EH (cell line): ENCODE measurements at places on chromosomes 1 and 21.

- DNase-seq = peak; percentile 12
Measured at GRCh38 chr1:147598621-147599361, 57.5 kb downstream of the BCL9 start.

- peak; percentile 11 for DNase-seq
Measured at GRCh38 chr21:39867198-39867650, at the start of gene PCP4. PCP4 (plus strand) TSS chr21:39867438; CDS start chr21:39867502, 64 bp downstream.

GRCh38 chr1:183416850-183417771 is 1.1 kb downstream of the NMNAT2 start:
- DNase-seq = peak; percentile 56

GRCh38 chr1:46404482-46405196 is 10.5 kb downstream of the FAAH start:
- no peak for DNase-seq

GRCh38 chr1:46118856-46119255 is 13.6 kb downstream of the PIK3R3 start:
- DNase-seq = no peak

- no peak for DNase-seq
Measured at GRCh38 chr1:205988585-205988995, 14.6 kb downstream of the RAB7B start.

GRCh38 chr1:178122283-178122682 is 28.4 kb downstream of the RASAL2 start:
- peak; percentile 41 for DNase-seq

- DNase-seq = no peak
Measured at GRCh38 chr1:8424539-8425116, 106.7 kb downstream of the SLC45A1 start.

DNA sequence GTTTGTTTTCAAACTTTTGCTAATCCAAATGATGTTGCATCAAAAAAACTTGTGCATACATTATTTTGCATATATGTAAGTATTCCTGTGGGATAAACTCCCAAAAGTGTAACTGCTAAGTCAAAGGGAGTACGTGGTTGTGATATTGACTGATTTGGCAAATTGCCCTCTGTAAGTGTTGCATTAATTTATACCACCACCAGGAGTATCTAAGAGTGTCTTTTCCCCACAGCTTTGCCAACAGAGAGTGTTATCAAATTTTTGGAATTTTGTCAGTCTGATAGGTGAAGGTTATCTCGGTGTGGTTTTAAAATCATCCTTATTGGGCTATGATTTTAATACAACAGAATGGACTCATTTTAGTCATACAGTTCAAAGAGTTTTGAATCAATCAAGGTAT is 30.1 kb upstream of the PARP1 start:
- peak; percentile 13 for DNase-seq

GRCh38 chr1:172117800-172118199 is 276.5 kb downstream of the DNM3 start:
- DNase-seq = no peak

GRCh38 chr1:80170811-80171485 is 1164.4 kb upstream of the ADGRL4 start:
- DNase-seq = no peak
